Glomerular endothelial cell (primary cell): ENCODE measurements at places on chromosomes 2 and 18. TPM values are rescaled to one million over a fixed set of nuclear protein-coding genes. Genes with fewer than 3 reads are reported as not detected.

DNA sequence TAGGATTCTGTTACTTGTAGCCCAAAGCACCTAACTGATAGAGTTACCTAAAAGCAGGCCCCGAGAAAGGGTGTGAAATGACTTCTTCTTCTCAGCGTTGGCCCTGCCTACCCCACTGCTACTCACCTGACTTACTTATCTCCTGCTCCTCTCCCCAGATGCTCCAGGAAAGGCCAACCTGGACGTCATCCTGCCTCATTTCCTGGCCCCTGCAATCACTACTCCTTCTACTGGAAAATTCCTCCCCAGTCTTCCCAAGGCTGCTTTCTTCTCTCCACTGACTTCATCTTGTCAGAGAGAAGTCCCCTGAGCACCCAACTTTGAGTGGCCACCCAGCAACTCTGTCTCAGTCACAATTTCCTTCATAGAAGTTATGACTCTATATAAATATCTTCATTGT is 63.4 kb upstream of the KLF7 start:
- no peak for DNase-seq

- DNase-seq, result no peak
Measured at GRCh38 chr2:156826341-156826933, 390.3 kb downstream of the GPD2 start.

DNA sequence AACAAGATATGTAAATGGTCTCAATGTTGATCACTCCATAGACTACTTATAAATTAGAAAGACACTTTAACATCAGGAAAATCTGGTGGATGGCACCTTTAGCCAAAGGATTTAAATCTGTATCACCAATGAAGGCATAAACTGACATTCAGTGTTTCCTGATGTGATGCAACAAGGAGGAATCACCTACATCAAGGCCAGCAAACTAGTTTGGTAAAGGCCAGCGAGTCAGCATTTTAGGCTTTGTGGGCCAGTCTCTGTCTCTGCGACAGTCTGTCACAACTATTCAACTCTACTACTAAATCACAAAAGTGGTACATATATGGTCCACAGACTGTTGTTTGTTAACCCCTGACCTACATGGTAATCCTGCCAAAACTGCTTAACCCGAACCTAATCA is 33.3 kb downstream of the C2orf76 start:
- no peak for DNase-seq

DNA sequence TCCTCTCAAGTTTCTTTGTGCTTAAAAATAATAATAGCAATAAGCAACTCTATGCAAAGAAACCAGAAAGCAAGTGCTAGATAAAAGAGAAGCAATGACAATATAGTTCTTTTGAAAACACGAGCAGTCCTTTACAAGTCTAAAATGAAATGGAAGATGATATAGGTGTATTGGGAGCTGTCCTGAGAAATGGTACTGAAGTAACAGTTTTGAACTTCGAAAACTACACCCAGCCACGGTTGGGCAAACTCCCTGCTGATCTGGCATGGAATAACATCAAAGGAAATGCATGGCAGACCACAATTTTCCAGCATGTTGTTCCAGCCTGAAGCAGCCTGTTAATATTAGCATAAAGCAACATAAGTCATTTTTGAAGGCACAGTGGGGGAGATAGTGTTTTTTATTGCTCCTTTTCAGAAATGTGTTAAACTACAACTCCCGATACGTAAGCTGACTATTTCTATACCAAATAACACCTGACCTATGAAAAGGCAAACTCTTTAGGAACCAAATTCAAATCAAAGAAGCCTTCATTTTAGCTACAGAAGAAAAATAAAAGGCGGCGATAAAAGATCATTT is 596.1 kb upstream of the KLHL29 start:
- DNase-seq, result no peak

DNA sequence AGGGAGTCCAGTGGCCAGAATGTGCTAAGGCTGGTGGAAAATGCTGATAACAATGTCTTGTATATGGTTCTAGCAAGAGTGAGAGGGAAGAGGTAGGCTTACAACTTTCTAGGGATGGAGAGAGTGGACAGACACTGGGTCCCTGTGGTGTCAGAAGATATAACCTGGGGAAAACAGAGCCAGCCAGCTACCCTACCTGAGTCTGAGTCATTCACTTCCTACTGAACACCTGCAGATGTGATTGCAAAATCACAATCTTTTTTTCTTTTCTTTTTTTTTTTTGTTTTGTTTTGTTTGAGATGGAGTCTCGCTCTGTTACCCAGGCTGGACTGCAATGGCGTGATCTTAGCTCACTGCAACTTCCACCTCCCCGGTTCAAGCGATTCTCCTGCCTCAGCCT is 7.3 kb downstream of the TET3 start:
- DNase-seq, result no peak

The AMER3 gene
- total RNA-seq, result not detected in 2 replicates

The CD226 gene
- total RNA-seq, result under 0.01 TPM in 1 of 2 replicates, not detected in the other
